ENCODE measurements at places on chromosomes 3 and 15.

DNA sequence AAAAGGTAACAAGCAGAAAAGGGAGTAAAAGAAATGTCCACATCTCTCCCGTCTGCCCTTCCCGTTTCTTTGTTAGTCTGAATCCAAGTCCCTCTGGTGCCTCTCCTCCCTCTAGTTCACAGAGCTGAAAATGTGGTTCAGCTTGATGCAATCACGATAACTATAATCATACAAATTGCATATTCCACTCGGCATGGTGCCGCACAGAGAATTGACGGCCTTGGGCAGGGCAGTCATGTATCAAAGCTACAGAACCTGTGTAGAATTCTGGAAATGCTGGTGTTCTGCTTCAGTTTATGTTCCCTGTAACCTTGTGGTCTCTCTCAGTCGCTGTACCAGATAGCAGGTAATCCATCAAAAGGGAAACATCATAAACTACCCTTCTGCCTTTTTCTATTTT lies 562.9 kb upstream of the CBLB start:
- no peak for DNase-seq

GRCh38 chr15:78004919-78005634 lies 72.4 kb downstream of the TBC1D2B start:
- DNase-seq, result no peak

- peak; percentile 7 for DNase-seq
Measured at GRCh38 chr3:65597226-65597951, 441.3 kb downstream of the MAGI1 start.

DNA sequence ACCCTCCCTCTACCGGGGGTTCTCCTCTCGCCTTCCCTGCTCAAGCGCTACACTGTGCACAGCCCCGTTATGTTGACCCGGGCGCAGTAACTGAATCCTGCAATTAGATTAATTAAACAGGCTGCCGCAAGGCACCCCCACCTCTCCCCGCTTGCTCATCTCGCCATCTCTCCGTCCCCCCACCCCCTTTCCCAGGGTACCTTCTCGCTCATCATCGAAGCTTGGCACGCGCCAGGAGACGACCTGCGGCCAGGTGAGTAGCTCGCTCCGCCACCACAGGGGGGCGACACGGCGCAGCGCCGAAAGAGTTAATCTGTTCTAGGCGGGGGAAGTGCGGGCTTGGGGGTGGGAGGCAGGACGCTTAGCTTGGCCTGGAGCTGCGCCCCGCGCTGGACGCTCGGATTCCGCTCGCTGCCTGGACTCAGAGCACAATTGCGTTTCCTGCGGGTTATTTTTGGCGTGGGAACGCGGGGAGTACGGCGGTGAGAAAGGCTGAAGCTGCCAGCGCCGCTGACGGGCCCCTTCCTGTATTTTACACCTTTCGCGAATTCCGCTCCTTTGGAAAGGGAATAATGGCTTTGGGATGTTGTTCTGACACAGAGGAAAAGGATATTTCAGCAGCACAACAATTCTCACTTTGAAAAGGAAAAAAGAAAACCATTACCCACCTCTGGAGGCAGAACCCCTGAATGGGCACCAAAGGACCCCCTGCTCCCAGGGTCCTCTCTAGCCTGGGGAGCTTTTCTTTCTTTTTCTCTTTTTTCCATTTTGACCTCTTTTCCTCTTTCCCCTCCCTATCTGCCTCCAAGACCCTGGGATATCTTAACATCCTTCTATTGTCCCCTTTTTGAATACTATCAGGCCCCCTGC lies 1.5 kb downstream of the DLL4 start:
- peak; percentile 74 for DNase-seq
